ENCODE measurements at places on chromosomes 5 and 9. TPM values are rescaled to one million over a fixed set of nuclear protein-coding genes. Genes with fewer than 3 reads are reported as not detected.

Gene PKD2L2
- total RNA-seq: not detected

Gene IL13
- not detected for total RNA-seq

Gene ANKRD20A1
- total RNA-seq: 3.3 TPM

Gene LECT2
- total RNA-seq: not detected

Gene TEK
- 0.74 TPM for total RNA-seq

Gene ZNF658
- 9.7 TPM for total RNA-seq

Gene CCL27
- total RNA-seq: 0.43 TPM

Gene UNC13B
- total RNA-seq: 62.1 TPM

Gene PCDHB4
- 2.7 TPM for total RNA-seq

Gene ISL1
- 39.4 TPM for total RNA-seq

Gene MAMDC2
- 4.0 TPM for total RNA-seq

Gene GPR21
- 0.46 TPM for total RNA-seq

Gene BTNL8
- total RNA-seq: 0.87 TPM

Gene HARS2
- 39.3 TPM for total RNA-seq

Gene RELL2
- 6.9 TPM for total RNA-seq

Gene FAM200C
- total RNA-seq: 8.1 TPM

Gene RFX3
- 22.4 TPM for total RNA-seq

Gene EIF4E1B
- not detected for total RNA-seq

Gene LCN15
- total RNA-seq: 0.93 TPM

Gene ARSI
- total RNA-seq: 1.4 TPM

Gene PWWP2A
- total RNA-seq: 29.2 TPM

Gene ANKRD18B
- 10.3 TPM for total RNA-seq

Gene CAVIN4
- total RNA-seq: 6.1 TPM

Gene FBXO10
- 10.5 TPM for total RNA-seq

Gene FAM163B
- not detected for total RNA-seq

Gene TRUB2
- 40.4 TPM for total RNA-seq

Gene IL9
- total RNA-seq: not detected

Gene ACTBL2
- total RNA-seq: not detected

Gene SLC35A4
- total RNA-seq: 85.8 TPM

Gene RASGRF2
- 2.1 TPM for total RNA-seq

Gene C5orf52
- total RNA-seq: not detected

Gene SNAPC4
- 15.7 TPM for total RNA-seq

Gene SUSD3
- 1.5 TPM for total RNA-seq

Gene COL27A1
- total RNA-seq: 29.5 TPM

Gene ANKH
- total RNA-seq: 41.1 TPM

Gene HINT2
- 41.7 TPM for total RNA-seq
